ENCODE measurements at places on chromosomes 6 and 20.

- no peak for DNase-seq
Measured at GRCh38 chr6:52503851-52504781, 72.7 kb downstream of the TRAM2 start.

GRCh38 chr6:33904050-33904746 is 100.4 kb upstream of the MLN start:
- peak; percentile 60 for DNase-seq

GRCh38 chr6:39896701-39897100 is 37.6 kb downstream of the MOCS1 start:
- DNase-seq, result no peak

GRCh38 chr20:58990651-58991445 is 9.8 kb downstream of the NELFCD start:
- no peak for DNase-seq

GRCh38 chr6:139833592-139833991 is 459.1 kb upstream of the CITED2 start:
- no peak for DNase-seq

DNA sequence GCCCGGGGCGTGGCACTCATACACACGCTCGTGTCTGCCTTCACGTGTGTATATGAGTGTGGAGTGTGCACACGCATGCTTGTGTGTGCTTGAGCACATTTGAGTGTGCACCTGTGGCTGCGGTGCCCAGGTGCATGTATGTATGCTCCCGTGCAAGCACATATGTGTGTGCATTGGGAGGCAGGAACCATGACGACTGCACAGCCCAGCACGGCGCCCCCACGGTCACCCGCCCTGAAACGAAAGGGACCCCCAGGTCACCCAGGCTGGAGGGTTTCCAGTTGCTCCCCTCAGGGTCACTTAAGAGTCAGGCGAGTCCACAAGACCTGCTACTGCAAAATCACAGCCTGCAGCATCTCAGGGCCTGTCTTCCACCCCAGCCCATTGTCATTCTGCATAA is 94.7 kb downstream of the YTHDF1 start:
- DNase-seq, result no peak

DNA sequence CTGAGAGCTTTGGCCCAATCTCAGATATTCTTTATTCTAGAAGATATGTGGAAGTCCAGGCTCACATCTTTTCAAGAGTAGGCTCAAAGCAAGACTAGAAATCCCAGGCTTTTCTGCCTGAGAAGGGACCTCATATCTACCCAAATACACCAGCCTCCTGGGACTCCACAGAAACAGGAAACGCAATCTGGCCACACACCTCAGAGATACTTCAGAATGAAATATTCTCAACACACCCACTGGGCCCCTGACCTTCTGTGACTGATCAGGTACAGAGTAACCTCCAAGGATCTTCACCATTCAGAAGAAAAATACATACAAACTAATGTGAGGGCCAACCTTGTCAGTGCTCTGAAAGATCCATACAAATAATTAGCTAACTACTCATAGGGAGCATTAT is 183.2 kb downstream of the HIVEP2 start:
- no peak for DNase-seq

- no peak for DNase-seq
Measured at GRCh38 chr6:111515259-111515658, 32.2 kb upstream of the REV3L start.

- no peak for DNase-seq
Measured at GRCh38 chr20:57161478-57162361, 104.7 kb downstream of the BMP7 start.

DNA sequence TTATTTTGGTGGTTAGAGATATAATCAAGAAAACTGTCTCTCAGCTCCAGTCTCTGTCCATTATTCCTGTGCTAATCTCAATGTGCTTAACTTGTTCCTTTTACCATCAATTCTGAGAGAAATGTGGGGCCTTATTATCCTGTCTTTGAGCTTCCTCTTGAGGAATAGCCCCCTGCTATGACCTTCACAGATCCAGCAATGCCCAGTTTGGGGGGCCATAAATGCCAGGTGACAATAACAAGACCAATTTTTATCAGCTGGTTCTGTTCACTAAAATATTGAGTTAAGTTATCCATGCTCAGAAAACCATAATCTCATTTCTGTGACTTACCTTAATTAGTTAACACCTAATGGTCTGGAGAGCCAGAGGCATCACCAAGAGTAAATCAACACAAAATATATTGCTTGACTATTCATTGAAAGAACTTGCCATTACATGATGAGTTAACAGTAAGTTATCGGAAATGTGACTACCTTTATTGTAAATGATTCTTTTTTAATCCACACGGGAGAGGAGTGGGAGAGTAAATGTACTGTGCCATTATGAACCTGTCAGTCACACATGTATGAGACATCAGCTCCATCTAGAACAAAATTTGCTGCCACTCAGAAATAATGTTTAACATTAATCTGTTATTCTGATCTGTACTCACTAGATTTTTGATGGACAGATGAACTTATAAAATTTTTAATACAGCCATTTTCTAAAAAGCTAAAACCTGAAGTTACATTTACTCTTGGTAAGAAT is 149.7 kb downstream of the ID4 start:
- DNase-seq, result no peak

GRCh38 chr6:48977573-48977972 is 485.5 kb downstream of the MMUT start:
- no peak for DNase-seq

DNA sequence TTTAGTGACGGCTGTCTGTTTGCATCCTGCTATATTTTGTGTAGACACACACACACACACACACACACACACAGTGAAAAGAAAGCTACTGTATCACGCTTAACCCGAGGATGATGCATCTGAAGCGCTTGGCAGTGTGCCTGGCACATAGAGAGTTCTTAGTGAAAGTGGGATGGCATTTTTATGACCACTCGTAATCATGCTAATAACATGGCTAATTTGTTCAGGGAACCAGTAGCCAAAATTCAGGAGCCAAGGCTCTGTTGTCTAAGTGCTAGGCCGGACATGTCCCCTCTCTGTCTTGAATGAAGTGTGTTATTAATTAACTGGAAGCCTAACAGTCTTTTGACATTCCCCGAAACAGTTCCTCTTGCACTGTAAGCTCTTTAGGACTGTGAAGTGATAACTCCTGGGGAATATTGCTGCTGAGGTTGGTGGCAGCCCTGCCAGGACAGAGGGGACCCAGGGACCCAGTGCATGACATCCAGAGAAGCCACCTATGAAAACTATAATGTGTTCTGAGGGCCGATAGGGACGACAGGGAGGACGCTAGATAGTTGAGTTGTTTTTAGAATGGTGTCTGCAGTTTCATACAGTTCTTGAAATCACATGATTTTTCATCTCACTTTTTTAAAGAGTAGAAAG is 45.0 kb upstream of the IRF4 start:
- no peak for DNase-seq

- peak; percentile 36 for DNase-seq
Measured at GRCh38 chr20:3749689-3750531, 17.4 kb downstream of the HSPA12B start.

DNA sequence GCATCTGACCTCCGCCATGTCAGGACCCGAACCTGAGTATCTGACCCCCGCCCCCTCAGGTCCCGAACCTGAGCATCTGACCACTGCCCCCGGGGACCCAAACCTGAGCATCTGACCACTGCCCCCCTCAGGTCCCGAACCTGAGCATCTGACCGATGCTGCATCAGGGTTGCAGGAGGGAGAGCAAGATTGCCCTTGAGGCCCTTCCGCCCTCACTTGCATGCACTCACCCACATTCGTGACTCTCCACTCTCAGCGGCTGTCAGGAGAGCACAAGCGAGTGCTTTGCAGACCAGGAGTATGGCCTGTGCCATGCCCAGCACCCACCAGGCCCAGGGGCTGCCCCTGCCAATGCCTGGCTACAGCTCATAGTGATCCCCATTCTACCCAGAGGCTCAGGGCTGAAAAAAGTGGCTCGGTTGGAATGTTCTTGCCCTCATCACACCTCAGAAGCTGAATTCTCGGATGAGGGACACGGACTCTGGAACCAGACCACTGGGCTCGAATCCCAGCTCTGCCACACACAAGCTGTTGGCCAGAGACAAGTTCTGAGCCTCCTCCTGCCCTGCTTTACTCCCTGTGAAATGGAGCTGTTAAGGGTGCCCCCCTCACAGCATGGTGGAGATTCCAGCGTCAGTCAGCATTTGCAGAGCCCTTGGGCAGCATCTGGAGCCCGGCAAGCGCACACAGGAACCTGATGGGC is 82.1 kb downstream of the DLL1 start:
- no peak for DNase-seq

DNA sequence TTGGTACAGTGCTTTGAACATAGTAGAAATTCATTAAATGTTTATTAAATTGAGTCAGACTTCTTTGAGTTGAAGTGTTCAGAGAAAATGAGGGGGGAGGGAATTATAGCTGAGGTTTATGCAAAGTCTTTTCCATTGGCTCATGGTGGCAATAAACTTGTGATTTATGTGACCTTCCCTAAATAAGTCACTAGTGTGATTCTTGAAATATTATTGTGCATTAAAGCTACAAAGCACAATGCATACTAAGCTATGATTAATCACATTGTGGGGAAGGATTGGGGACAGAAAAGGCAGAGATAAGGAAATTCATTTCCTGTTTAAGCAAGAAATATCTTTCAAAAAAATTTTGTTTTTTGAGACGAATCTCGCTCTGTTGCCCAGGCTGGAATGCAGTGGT is 877.5 kb downstream of the TFAP2A start:
- no peak for DNase-seq

DNA sequence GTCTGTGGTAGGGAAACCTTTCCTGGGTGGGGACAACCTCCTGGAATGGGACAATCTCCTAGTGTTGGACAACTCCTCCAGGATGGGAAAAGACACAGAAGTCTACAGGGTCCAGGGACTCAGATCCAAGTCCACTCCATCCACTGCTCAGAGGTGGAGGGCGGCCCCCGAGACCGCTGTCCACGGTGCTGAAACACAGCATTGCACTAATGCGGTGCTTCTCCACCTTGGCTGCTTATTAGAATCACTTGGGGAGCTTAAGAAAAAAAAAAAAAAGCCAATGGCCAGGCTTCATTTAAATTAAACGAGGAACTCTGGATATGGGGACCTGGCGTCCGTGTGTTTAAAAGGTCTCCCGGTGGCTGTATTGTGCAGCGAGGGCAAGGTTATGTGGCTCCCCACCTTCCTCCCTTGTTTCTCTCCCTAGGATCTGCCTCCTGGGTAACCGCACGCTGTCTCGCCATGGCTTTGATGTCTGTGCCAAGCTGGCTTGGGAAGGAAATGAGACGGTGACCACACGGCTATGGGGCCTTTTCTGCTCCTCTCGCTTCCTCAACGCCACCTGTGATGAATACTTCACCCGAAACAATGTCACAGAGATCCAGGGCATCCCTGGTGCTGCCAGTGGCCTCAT is 12.0 kb downstream of the SLC12A5 start:
- DNase-seq, result peak; percentile 38

DNA sequence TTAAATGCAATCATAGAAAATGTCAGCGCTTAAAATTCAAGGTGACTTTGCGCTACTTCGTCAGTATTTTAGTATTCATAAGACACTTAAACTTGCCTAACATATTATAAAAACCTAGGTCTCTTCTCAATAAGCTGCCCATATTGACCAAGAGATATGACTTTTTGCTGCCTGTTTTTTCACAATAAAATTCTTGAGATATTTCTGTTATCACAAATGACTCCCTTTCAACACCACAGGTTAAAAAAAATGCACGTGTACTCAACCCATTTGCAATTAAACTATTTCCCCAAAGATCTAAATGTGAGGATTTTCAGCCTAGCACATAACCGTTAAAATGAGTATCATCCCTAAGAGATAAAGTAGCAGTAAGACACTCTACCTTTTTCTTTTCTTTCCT is 10.7 kb downstream of the ATXN1 start:
- DNase-seq, result no peak

GRCh38 chr20:38892091-38892981 is 33.9 kb upstream of the FAM83D start:
- no peak for DNase-seq

- peak; percentile 70 for DNase-seq
Measured at GRCh38 chr6:110178626-110179405, 654 bp downstream of the WASF1 start.

- DNase-seq, result no peak
Measured at GRCh38 chr6:145808239-145808638, 6.4 kb downstream of the FBXO30 start.

DNA sequence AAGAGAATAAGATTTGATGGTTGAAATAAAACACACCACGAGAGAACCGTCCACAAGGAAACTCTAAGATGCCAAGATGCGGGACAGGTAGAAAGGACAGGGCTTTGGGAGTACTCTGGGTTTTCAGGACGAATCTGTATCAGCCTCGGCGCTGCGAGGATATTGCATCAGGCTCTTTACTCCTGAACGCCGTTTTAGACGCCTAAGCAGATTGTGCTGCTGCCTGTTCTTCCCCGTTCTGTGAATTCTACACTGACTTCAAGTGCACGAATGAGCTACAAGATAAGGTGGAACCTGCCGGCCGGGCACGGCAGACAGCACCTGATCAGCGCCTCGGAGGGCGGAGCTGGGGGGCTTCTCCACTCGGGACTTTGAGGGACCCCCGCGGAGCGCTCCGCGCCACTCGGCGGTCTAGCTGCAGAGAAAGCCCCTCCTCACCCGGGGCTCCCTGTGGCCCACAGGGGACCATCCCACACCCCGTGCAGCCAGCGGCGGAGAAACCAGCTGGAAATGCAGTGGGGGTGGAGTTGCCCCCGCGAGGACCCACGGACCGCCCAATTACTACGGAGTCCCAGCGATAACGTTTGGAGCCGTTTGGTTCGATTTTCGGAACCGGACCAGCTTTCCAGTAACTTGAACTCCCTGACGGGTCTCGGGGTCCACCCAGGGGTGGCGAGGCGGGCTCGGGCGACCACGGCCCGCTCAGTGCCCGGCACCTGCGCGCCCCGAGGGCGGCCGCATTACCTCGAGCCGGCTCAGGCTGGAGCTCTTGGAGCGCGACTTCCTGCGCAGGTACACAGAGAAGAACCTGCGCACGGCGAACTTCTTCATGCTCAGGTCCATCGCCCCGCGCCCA is 646 bp downstream of the RPS6KA2 start:
- DNase-seq, result peak; percentile 30

Data from activated naive CD4-positive, alpha-beta T cell treated with Interleukin-2 at 50 U/mL for 16 hours (primary cell).